ENCODE measurements at places on chromosomes 2 and 18.

DNA sequence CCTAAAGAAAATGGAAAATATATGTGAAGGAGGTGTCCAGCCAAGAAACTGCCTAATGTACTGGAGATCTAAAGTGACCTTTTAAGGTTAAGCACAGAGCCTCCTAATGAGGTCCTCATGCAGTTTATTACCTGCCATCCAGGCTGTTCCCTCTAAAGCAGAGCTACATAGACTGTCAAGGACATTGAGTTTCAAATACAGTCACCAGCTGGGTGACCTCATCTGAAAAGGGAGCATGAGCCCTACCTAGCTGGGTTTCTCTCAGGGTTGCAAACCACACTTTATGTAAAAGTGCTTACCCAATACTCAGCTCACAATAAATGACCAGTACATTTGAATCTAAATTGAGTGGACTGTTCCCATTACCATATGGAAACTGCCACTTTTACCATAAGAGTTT, 65.4 kb upstream of the CTNNA2 start:
- DNase-seq, result no peak

- DNase-seq, result no peak
Observed at GRCh38 chr2:38634684-38635083, 31.2 kb upstream of the GALM start.

GRCh38 chr2:64750001-64750816, 96.5 kb upstream of the SERTAD2 start:
- DNase-seq, result no peak

DNA sequence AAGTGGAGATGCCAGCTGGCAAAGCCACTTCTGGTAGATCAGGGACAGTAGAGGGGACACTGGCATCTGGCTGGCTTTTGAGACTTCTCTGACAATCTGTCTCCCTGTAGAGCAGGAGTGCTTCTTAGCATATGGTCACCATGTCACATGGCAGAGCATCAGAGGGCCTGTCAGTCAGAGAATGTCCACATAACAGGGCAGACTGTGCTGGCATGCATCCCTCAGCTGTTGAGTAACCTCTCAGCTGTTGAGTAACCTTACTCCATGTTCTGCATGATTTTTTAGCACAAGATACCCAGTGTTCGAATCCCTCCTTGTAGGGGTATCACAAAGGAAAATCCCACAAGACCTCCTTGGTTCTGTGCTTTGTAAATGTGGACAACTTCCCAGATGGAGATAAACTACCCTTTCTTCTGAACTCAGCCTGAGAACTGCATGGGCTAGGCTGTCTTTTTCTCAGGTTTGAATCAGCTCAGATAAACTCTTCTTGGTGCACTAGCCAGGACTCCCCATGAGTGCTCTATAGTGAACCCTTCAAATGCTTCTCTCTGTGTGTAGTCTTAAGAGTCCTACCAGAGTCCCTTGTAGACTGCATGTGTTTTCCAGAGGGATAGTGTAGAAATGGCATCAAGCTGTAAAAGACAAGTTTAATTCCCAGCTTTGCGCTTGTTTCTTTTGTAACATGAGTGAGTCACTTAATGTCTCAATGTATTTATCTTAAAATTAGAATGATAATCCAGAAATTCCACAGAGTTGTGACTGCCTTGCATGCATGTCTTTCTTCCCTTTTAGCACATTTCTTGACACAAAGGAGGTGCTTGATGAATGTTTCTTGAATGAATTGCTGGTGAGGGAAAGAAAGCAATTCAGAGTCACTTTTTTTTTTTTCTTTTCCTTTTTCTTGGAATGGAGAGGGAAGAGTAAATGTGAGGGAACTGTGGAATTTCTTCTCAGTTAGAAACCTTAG, 442.3 kb upstream of the HNMT start:
- no peak for DNase-seq

- DNase-seq, result no peak
Observed at GRCh38 chr2:85324639-85325465, 2.9 kb downstream of the TGOLN2 start.

- DNase-seq, result no peak
Observed at GRCh38 chr2:240932724-240933047, 26.6 kb downstream of the CROCC2 start.

DNA sequence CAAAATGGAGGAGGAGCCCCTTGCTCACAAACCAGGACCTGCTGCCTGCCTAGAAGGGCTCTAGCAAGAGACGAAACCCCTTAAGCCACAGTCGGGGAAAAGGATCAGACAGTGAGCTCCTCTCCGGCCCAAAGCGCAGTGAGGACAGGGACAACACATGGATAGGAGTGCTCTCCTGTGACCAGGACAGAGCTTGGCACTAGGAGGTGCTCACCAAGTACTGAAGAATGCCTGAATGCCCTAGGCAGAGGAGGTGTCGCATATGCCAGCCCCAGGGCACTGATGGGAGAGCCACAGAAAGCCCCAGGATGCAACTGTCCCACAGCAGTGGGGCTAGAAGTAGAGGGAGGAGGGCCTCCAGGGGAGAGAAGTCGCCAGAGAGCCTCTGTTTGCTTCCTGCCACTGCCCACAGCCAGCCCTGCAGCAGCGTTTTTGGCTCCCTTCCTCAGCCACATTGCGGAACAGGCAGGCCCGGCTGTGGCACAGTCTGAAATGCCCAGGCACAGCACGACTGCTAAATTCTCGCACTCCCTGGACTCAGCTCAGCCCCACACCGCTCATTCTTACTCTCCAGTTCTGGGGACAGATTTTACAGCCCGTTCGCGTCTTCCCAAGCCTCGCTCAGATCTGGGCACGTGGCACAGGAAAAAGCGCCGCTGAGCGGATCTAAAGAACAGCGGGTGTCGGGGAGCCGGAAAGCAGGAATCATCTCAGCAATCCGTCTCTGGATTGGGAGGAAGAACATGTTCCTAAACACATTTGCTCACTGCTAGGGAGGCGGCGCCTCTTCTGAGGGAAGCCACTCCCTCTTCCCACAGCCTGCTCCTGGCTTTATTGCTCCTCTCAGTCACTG, 98.7 kb upstream of the POU3F3 start:
- no peak for DNase-seq

DNA sequence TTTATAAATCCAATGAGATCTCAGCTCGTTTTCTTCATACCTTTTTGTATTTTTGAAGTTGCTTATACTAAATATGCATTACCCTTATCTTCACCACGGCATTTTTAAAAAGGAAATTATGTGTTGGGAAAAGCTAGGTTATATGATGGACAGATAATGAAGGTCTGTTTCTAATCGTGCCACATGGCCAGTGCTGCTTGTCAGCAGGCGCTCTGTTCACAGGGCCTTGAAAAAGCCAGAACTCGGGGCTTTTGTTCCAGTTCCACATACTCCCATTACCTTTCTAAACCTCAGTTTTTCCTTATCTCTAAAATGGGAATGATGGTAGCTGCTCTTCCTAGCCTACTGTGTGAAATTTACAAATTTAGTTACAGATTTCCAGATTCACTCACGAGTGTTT, 42.0 kb downstream of the EPAS1 start:
- DNase-seq, result no peak

GRCh38 chr18:23612434-23613090, 26.3 kb upstream of the NPC1 start:
- no peak for DNase-seq

DNA sequence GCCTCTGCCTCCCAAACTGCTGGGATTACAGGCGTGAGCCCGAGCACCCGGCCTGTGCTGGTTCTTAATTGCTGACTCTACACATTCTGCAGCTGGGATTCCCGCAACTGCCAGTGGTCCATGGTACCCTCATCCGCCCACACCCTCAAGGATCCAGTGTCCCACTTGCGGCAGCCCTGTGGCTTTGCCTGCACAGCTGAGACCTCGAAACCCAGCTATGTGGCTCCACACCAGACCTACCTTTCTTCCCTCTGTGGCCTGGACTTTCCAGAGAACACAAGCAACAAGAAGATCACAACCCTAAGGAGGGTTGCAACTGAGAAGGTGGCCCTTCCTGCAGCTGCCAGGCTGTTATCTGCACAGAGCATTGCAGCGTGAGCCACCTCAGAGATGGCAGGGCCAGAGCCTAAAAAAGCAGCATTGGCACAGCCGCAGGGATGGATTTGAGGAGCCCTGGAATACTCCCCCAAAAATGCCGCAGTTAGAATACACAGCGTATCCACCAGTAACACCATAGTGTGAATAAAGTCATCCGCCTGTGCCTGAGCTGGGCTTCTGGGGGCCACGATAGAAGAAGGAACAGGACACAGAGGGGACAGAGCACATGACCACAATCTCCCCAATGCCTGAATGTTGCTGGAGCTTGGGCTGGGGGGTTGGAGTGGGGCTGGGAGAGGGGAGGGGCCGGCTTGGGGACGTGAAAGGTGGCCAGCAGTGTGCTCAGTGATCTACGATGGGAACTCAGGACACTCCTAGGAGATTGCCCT, 1.9 kb downstream of the GPR55 start:
- DNase-seq, result no peak

GRCh38 chr2:10329880-10330699, 27.4 kb downstream of the HPCAL1 start:
- DNase-seq, result no peak

- DNase-seq, result no peak
Observed at GRCh38 chr2:159109517-159109916, 141.1 kb downstream of the TANC1 start.

DNA sequence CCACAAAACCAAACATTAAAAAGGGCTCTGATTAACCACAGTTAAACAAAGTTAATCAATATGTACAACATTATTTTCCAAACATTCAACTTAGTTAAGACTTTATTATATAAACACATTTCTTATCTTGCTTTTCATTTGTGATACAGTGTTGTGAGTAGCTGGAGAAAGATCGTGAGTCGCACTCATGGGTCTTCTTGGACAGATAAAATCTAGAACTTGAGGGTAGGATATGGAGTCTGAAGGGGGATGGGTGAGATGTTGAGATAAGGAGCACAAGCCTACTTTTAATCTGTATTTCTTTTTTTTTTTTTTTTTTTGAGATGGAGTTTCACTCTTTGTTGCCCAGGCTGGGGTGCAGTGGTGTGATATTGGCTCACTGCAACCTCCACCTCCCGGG, 22.6 kb upstream of the TMEM214 start:
- DNase-seq, result no peak

DNA sequence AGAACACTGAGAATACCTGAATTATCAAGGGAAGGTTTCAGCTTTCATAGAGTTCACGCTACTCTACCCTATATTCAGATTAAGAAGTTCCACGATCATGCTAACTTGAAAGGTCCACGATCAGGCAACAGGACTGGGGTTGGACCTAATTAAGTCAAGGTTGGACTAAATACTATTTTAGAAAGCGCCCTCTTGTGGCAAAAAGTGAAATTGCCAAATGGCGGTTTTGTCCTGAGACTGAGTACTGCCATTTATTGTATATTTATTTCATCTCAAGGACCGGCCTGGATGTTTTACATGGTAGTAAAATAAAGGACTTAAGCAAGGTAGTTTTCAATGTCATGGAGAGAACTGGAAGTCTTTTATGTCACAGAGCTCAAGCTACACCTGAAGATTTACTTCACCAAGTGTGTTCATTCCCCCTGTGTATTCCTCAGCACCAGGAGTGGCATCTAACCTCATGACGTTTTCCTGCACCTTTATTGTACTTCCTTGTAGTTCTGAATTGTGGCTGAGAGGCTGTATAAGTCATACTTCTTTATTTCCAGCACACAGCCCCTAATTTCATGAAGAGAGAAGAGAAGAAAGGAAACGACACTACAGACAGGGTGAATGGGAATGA, 56.8 kb downstream of the SRD5A2 start:
- DNase-seq, result peak; percentile 49

- no peak for DNase-seq
Observed at GRCh38 chr2:95018861-95019550, 6.5 kb upstream of the MAL start.

DNA sequence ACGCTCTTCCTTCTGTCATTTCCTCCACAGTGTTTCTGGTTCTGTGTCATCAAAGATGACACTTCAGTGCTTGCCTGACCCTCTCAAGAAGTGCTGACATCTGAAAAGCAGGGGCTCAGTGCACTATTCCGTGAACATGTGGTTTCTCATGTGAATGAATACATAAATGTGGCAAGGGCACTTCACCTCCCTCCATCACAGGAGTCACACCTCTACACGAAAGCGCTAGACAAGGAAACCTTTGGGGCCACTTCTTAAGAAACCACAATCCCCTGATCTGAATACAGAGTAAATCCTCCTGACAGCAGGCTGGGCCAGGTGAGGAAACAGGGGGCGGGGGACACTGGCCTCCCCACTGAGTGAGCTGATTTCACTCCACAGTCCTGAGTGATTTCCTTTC, 145.8 kb upstream of the ACAA2 start:
- DNase-seq, result no peak

DNA sequence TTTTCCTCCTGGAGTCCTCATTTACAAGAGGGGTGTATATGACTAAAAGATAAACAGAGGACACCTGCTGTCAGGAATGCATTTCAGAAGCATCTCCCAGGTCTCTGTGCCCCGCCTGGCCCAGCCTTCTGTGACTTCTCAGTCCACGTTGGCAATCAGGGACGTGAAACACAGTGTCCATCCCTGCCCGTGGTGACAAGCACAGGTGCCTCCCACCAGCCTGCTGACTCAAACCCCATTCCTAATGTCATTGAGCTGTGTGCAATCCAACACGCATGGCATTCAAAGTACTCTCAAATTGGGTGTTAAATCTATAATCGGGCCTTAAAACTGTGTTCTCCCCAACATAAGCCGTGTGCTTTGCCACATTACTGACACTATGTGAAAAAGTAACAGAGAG, 343.2 kb downstream of the EIPR1 start:
- no peak for DNase-seq

GRCh38 chr2:200782251-200782650, 29.5 kb upstream of the BZW1 start:
- no peak for DNase-seq

DNA sequence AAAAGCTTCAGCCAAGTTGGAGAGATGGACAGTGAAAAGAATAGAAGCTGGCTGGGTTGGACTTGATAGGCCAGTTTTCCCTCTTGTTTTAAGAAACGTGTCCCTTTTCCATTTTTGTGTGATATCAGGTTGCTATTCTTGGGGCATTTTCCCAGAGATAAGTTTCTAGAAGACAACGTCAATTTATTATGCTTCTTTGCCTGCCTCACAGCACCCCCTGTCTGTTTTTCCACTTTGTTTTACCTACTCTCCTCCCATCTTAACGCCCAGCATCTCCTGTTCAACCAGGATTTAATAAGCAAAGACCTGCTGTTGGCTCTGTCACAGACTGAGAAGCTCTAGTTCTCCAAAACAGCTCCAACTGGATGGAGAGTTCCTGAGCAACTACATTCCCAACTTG, 317.8 kb upstream of the ZNF521 start:
- no peak for DNase-seq

Data from NCI-H1930 (cell line).